NCI-H510A treated with DMSO at 0.1 percent for 48 hours (cell line): ENCODE measurements at places on chromosomes 6 and 20.

GRCh38 chr6:145155873-145156782 is 579.2 kb downstream of the EPM2A start:
- DNase-seq, result no peak

DNA sequence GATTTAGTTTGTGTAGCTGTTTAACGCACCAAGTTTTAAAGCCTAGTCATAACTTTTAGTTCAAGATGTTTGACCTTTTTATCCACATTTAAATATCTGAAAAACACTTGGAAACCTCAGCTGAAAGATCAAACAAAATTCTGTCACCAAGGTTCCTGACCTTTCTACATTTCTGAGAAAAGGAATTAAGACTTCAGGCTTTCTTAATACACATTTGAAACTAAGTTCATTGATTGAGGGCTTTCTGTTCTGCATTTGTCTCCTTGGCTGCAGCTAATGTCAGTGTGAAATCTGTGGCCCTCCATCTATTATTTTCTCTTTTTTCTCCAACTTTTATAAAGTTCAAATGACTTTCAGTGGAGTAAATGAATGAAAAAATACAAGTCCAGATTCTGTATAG is 22.7 kb upstream of the FBXL4 start:
- DNase-seq, result no peak

DNA sequence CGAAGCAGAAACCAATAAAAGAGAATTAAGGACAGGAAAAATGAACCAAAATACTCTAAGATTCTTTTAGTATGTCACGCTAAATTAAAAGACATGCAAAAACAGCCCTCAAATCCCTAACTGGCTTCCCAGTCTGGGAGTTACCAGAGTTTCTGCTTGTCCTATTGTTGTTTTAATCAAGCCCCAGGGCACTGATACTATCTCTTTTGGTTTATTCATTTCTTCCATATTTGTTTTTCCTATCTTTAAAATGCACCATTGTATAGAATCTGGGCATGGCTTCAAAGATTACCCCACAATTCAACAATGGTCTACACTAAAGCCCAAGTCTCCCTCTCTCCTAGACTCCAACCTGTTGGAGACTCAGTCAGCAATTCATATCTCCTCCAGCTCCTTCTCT is 169.1 kb downstream of the MYLK4 start:
- no peak for DNase-seq

DNA sequence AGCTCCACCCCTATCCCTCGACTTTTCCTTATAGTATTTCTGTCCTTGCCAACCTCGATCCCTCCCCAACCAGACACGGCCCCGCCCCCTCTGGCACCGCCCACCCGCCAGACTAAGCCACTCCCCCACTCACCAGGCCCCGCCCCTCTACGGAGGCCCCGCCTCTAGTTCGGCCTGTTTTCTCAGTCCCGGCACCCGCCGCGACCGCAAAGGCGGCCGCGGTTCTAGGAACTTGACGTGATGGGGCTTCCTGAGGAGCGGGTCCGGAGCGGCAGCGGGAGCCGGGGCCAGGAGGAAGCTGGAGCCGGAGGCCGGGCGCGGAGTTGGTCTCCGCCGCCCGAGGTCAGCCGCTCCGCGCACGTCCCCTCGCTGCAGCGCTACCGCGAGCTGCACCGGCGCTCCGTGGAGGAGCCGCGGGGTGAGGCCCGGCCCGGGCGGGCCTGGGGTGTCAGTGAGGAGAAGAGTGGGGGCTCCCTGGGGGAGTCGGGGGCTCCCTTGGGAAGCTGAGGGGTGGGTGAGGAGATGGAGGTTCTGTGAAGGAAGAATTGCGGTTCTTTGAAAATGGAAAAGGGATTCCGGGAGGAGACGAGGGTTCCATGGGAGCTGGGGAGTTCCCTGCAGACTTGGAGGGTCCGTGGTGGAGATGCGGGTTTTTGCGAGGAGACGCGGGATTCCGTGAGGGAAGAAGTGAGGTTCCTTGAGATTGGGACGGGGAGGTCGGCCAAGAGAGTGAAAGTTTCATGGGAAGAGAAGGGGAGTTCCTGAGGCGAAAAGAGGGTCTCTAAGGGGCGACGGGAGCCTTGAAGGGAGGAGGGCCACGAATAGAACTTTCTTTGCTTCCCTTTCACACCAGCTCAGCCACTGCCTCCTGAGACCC is at the start of gene ACSS2:
Gene ACSS2 (plus strand): TSS at position 207 of the 877 bp plus-strand sequence. CDS start 34 bp downstream, at position 241.
- DNase-seq, result no peak

DNA sequence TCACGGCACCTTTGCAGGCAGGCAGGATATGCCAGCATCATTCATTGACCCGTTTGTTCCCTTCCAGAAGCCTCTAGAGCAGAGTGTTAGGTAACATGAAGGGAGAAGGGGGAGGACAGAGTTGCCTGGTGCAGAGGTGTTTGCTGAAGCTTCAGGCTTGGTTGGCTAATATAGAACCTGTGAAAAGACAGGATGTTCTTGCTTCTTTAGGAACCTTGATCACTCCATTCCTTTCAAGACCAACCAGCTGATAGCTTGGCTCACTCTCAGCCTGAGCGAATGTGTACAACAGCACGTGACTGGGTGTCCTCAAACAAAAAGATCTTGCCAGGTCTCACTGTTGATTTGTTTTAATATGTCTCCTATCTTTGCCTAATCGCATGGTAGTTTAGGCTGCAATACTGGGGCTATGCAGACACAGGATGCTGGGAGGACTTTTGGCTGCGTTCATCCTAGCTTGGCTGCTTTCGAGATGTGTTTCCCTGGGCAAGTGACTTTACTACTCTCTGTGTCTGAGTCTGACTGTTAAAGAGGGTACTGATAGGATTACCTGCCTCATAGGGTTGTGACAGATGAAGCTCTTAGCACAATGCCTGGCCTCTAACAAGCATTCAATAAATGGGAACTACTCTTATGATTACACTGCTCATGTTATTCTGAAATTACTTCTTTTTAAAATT is 16.0 kb downstream of the SHLD1 start:
- peak; percentile 68 for DNase-seq

GRCh38 chr6:109052852-109053251 is 41.8 kb downstream of the SESN1 start:
- no peak for DNase-seq

GRCh38 chr6:160260367-160260766 is 1.7 kb upstream of the SLC22A2 start:
- DNase-seq, result no peak

DNA sequence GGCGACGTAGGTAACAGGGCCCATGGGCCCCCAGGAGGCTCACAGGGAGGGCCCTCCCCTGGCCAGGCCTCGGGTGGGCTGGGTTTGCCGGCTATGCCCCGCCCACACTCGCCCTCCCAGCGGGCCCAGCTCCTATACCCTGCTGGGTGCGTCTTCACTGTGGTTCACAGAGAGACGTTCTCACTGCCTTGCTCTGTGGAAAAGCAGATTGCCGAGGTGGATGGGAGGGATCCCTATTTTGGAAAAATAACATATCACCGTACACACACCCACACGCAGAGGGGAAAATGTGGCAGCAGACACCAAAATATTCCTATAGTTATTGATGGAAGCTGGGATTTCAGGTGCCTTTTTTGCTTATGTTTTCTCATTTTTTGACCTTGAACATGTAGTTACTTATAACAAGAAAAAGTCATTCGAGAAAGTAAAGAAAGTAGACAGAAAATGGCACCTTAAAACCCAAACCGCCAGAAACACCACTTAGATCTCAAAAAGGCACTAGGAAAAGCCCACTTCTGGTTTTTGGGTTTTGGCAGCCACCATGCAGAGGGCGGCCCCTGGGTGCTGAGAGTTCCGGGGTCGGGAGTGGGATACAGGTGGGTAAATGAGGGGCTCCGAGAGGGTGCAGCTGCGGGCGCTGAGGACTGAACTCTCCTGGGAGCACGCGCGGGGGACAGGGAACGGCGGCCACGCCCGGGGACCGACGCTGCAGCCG is 49.4 kb downstream of the TMEM242 start:
- DNase-seq, result peak; percentile 27

DNA sequence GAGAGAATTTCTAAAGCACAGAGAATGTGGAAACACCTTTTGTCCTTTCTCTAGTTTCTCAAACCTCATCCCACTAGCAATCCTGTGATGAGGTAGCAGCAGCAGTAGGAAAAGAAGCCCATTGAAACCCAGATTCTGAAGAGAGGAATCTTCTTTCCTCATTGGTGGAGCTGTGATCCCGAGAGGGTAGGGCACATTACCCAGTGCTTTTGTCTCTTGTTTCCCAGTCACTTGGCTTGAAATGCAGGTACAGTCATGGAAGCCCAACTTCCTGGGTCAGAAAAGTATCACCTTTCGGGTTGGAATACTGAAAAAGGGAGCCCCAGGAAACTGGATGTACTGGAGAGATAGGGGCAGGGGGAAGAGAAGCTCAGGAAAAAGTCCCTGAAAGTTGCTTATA is 417.4 kb downstream of the TBC1D32 start:
- no peak for DNase-seq

GRCh38 chr20:51331481-51331880 is 211.0 kb downstream of the NFATC2 start:
- DNase-seq, result no peak

- no peak for DNase-seq
Observed at GRCh38 chr6:54134935-54135334, 23.7 kb downstream of the MLIP start.

GRCh38 chr6:151553416-151554165 is 59.8 kb downstream of the CCDC170 start:
- no peak for DNase-seq

- DNase-seq, result peak; percentile 42
Observed at GRCh38 chr20:35947489-35947888, 6.8 kb downstream of the SCAND1 start.

GRCh38 chr20:19861147-19861759 is 103.2 kb downstream of the RIN2 start:
- no peak for DNase-seq

GRCh38 chr6:144278659-144279314 is 6.3 kb upstream of the UTRN start:
- no peak for DNase-seq

GRCh38 chr6:15796130-15796771 is 133.4 kb upstream of the DTNBP1 start:
- DNase-seq, result no peak

DNA sequence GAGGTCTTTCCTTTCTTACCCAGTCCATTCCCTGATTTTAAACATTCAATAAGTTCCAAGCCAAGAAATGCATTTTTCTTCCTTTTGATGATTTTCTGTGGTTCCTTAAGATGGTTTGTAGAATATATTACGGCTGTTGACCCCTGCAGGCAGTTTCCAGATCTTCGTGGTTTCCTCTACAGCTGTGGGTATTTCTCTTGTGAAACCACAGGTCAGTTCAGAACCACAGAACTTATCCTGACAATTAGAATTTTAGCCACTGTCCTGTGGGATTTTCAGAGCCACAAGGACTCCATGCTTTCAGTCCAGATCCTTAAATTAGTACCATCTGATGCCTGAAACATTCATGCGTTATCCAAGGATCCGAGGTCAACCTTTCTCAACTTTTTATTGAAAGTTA is 29.7 kb upstream of the EXOC2 start:
- no peak for DNase-seq

- DNase-seq, result no peak
Observed at GRCh38 chr6:167227984-167228383, 63.1 kb upstream of the UNC93A start.

DNA sequence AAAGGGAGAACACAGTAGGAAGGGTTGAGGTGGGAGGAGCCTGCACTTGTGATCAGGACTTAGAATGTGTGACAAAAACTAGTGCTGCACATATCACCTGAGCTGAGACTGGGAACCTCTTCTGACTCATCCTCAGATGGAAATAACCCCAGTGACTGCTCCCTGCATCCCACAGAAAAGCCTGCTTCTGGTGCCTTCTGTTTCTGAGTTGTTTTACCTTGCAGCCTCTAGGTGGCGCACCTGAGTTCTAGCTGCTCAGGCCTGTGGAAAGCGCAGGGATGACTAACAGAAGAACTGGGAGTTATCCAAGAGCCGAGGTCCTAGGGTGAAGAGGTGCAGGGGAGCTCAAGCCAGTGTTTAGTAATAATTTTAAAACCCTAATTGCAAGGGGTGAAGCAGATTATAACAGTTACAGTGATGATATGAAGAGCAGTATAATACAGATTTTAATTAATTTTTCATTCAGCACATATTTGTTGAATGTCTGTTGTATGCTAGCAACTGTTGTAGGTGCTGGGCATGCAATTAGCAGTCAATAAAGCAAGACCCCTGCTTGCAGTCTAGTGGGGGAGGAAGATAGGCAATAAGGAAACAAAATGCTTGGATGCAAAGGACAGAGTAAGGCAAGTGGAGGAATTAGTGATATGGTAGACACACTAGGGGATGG is 302.5 kb downstream of the DHX35 start:
- DNase-seq, result peak; percentile 64

DNA sequence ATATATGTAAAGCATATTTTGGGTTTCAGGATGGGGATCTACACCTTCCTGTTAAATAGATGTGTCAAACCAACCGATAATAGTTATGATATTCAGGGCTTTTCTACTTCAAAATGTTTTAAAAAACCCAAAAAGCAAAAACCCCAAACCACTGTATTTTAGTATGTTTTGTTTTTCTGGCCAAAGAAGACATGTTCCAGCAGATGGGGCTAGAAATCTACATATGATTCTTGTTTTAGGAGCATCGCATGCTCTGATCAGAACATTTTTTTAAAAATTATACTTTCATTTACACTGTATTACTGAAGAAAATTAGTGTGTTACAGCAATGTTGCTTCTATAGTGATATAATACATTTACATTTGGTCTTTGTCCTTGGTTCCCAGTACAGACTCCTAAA is 11.0 kb downstream of the RMND1 start:
- no peak for DNase-seq
